ENCODE measurements at places on chromosomes 2 and 18. TPM values are rescaled to one million over a fixed set of nuclear protein-coding genes. Genes with fewer than 3 reads are reported as not detected.

The RTKN gene
- 1.4 TPM for polyA plus RNA-seq

The ALLC gene
- not detected for polyA plus RNA-seq

The RAD51AP2 gene
- not detected for polyA plus RNA-seq

DNA sequence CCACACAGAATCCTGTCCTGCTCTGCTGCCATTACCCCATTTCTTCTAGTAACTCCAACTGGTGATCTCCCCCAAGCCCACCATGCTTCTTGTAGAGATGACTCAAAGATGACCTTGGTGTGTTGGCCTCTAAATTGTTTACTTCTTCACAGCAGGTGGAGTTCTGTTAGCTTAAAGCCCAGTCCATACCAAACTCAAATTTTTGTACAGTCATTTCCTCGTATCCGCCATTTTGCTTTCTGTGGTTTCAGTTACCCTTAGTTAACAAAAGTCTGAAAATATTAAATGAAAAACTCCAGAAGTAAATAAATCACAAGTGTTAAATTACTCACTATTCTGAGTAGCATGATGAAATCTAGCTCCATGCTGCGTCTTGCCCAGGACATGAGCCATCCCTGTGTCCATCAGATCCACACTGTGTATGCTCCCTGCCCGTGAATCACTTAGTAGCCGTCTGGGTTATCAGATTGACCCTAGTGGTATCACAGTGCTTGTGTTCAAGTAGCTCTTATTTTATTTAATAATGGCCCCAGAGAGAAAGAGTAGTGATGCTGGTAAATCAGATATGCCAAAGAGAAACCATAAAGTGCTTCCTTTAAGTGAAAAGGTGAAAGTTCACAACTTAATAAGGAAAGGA, 133.3 kb upstream of the NOL4 start:
- DNase-seq = no peak

- DNase-seq = no peak
Measured at GRCh38 chr18:68041327-68041726, 524.8 kb upstream of the DSEL start.

DNA sequence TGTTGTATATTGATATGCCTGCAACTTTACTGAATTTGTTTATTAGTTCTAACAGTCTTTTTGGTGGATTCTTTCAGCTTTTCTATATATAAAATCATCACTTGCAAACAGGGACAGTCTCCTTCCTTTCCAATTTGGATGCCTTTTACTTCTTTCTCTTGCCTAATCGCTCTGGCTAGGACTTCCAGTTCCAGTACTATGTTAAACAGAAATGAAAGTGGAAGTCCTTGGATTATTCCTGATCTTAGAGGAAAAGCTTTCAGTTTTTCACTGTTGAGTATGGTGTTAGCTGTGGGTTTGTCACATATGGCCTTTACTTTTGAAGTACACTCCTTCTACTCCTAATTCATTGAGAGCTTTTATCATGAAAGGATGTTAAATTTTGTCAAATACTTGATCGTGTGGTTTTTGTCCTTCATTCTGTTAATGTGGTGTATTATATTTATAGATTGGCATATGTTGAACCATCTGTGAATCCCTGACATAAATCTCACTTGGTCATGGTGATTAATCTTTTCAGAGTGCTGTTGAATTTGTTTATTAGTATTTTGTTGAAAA, 52.9 kb downstream of the REL start:
- no peak for DNase-seq

DNA sequence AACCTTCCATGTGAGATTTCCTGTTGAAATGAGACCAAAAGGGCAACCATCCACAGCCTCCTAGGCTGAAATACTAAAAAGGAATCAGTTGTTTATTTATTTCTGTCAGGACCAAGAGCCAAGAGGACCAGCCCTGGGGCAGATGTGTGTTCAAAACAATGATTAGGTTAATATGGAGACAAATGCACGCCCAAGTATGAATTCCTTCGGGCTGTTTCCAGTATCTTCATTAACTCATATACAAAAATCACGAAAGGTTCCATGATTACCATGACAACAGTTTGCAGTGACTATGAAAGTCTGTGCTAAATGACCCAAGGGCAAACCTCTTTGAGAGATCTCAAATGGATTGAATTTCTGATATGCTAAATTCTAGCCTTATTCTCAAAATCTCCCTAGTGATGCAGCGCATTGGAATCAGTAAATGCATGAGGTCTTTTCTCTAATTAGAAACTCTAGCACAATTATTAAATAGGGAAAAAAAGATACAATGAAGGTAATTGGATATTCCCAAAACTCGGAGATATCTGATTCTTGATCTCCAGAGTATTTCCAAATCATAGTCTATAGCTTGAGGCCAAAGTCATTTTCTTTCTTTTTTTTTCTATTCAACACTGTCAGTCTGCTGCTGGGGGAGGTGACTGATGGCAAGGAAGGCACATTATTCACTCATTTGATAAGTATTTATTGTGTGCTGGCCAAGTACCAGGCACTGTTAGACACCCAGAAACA, 35.6 kb downstream of the VIT start:
- DNase-seq = no peak

All from naive B cell (primary cell).